ENCODE measurements at places on chromosomes 2 and 18. TPM values are rescaled to one million over a fixed set of nuclear protein-coding genes. Genes with fewer than 3 reads are reported as not detected.

The TWIST2 gene
- 47.9 TPM for total RNA-seq

- H3K4me1 ChIP-seq, result no peaks in the 10 kb centered on the region
- H3K27me3 ChIP-seq, result no peaks in the 10 kb centered on the region
- no peaks in the 10 kb centered on the region for H3K36me3 ChIP-seq
- no peak overlapping the region for H3K27ac ChIP-seq
These were observed 252.2 kb upstream of the CDH7 start for GRCh38 chr18:65498605-65499004.

- H3K36me3 ChIP-seq, result no peaks in the 10 kb centered on the region
- no peaks in the 10 kb centered on the region for H3K27me3 ChIP-seq
- no peak for DNase-seq
- peaks cover 52% of the 10 kb centered on the region for H3K4me1 ChIP-seq
- H3K27ac ChIP-seq, result no peak overlapping the region
These were observed 4.2 kb downstream of the PLEKHA3 start for GRCh38 chr2:178484245-178485041.

The MAT2A gene
- total RNA-seq, result 76.3 TPM

DNA sequence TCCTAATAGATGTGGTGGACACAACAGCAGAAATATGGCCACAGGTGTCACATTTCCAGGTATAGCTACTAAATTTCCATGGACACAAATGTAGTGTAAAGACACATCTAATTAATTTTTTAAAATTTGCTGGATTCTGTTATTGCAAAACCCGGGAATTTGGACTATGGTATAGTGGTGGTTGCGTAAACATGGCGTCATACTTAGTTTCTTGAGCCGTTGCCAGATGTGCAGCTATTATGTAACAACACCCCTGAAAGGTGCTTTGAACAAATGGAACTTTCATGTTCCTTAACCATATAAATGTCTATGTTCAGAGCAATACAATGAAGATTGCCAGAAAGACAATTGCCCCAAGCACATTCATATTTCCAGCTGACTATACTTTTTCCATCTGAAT, 85.9 kb downstream of the HRH4 start:
- no peak overlapping the region for H3K4me3 ChIP-seq
- DNase-seq, result no peak
- no peaks in the 10 kb centered on the region for H3K27me3 ChIP-seq
- H3K36me3 ChIP-seq, result no peaks in the 10 kb centered on the region
- no peaks in the 10 kb centered on the region for H3K4me1 ChIP-seq

DNA sequence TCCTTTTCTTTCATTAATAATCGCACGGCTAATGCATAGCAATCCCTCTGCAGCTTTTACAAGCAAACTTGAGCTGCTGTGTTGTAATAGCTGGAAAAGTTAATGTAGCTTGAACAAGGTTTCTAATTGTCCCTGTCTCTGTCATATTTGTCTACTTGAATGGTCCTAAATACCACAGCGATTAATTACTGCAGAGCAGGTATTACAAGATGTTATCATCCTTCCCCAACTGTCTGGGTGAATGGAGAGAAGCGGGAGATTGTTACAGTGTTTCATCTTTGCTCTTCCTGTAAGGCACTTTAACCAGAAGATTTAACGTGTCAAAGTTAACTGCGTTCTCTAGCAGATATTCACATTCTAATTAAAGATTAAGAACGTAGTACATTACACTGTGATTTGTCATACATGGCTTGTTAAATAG, 422.2 kb upstream of the POU3F3 start:
- DNase-seq, result no peak
- H3K27ac ChIP-seq, result no peak overlapping the region
- no peak overlapping the region for H3K4me3 ChIP-seq
- no peaks in the 10 kb centered on the region for H3K36me3 ChIP-seq

- no peak for DNase-seq
- H3K4me1 ChIP-seq, result no peaks in the 10 kb centered on the region
- H3K4me3 ChIP-seq, result no peak overlapping the region
- H3K36me3 ChIP-seq, result no peaks in the 10 kb centered on the region
These were observed 177.4 kb downstream of the PARD3B start for GRCh38 chr2:204722691-204723090.

DNA sequence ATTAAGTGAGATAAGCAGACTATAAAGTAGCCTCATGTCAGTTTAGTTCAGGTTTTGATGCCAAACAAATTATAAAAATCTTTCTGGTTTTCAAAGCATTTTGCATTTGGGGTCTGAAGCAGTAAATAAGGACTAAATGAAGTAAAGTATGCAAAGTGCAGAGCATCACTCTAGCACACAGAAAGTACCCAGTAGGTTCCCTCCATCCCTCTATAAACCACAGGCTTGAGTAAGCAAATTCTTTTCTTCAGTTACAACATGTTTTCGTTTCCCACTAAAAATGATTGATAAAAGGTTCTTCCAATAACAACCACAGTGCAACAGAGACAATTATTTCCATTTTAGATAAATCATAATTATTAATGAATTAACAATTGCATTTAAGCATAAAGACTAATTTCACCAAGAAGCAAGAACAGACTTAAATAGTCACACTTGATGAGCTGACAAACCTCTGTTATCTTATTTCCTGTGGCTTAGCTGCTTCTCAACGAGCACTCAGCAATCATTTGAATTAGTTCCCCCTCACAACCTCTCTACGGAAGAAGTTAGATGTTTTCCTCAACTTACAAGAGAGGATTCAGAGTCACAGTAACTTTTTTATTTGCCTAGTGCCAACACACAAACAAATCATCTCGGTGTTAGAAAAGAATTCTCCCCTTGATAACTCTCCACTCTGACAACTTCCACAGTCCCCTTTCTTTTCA, 249.8 kb downstream of the NBAS start:
- no peak overlapping the region for H3K4me3 ChIP-seq
- H3K27me3 ChIP-seq, result no peaks in the 10 kb centered on the region
- H3K4me1 ChIP-seq, result no peaks in the 10 kb centered on the region
- no peak for DNase-seq
- no peak overlapping the region for H3K27ac ChIP-seq
- peaks cover 4% of the 10 kb centered on the region for H3K36me3 ChIP-seq

- H3K36me3 ChIP-seq, result no peaks in the 10 kb centered on the region
- H3K4me3 ChIP-seq, result no peak overlapping the region
- no peak for DNase-seq
- no peaks in the 10 kb centered on the region for H3K27me3 ChIP-seq
- no peaks in the 10 kb centered on the region for H3K4me1 ChIP-seq
These were observed 154.0 kb downstream of the LAMA1 start for GRCh38 chr18:6963452-6964097.

GRCh38 chr18:40993363-40993762, 961.7 kb upstream of the PIK3C3 start:
- no peak overlapping the region for H3K27ac ChIP-seq
- H3K27me3 ChIP-seq, result no peaks in the 10 kb centered on the region
- no peaks in the 10 kb centered on the region for H3K4me1 ChIP-seq

GRCh38 chr2:229861431-229861830, 60.4 kb downstream of the TRIP12 start:
- H3K4me1 ChIP-seq, result peaks cover 7% of the 10 kb centered on the region
- no peak overlapping the region for H3K27ac ChIP-seq
- DNase-seq, result no peak
- H3K4me3 ChIP-seq, result no peak overlapping the region
- peaks cover 27% of the 10 kb centered on the region for H3K36me3 ChIP-seq

DNA sequence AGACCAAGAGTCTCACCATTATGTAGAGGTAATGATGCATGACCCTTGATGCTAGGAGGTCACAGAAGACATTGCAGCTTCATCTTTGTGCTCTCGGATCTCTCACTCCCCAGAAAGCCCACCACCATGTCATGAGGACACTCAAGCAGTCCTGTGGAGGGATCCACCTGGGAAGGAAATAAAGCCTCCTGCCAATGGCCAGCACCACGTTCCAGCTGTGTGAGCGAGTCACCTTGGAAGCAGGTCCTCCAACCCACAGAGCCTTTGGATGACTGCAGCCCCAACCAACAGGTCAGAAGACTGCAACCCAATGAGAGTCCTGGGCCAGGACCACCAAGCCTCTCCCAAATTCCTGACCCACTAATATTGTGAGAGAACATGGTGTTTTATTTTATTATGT, 38.4 kb downstream of the CYP26B1 start:
- H3K4me1 ChIP-seq, result no peaks in the 10 kb centered on the region
- peaks cover 28% of the 10 kb centered on the region for H3K27me3 ChIP-seq
- no peaks in the 10 kb centered on the region for H3K36me3 ChIP-seq
- H3K27ac ChIP-seq, result no peak overlapping the region
- DNase-seq, result no peak
- no peak overlapping the region for H3K4me3 ChIP-seq

- H3K36me3 ChIP-seq, result no peaks in the 10 kb centered on the region
- H3K27ac ChIP-seq, result no peak overlapping the region
- H3K4me1 ChIP-seq, result peaks cover 72% of the 10 kb centered on the region
- no peaks in the 10 kb centered on the region for H3K27me3 ChIP-seq
- H3K4me3 ChIP-seq, result no peak overlapping the region
These were observed 19.0 kb downstream of the ACVR2A start for GRCh38 chr2:147863835-147864234.

The ARHGAP28 gene
- total RNA-seq, result 0.66 TPM

The CTNNA2 gene
- total RNA-seq, result 0.80 TPM

DNA sequence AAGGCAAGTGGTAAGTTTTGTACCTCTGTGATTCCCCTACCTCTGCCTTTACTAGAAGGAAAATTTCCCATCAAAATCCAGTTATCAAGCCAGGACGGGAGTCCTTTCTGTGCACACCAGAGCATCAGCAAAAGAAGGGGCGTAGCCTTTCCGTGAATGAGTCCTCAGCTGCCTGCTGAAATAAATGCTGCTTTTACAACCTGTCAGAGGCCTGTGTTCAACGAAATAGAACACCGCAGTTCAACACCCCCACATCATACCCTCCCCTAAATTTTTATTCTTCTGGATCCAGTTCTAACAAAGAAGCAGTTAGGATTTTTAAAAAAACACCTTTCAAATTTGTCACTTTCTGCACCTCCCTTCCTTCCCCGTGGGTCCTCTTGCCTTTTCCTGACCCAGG, 135.8 kb downstream of the SETBP1 start:
- H3K27ac ChIP-seq, result no peak overlapping the region
- peaks cover 52% of the 10 kb centered on the region for H3K4me1 ChIP-seq
- no peaks in the 10 kb centered on the region for H3K27me3 ChIP-seq
- DNase-seq, result no peak
- no peaks in the 10 kb centered on the region for H3K36me3 ChIP-seq

The IL1B gene
- total RNA-seq, result not detected

- H3K36me3 ChIP-seq, result no peaks in the 10 kb centered on the region
- DNase-seq, result no peak
These were observed 261.9 kb upstream of the ETAA1 start for GRCh38 chr2:67135208-67135607.

DNA sequence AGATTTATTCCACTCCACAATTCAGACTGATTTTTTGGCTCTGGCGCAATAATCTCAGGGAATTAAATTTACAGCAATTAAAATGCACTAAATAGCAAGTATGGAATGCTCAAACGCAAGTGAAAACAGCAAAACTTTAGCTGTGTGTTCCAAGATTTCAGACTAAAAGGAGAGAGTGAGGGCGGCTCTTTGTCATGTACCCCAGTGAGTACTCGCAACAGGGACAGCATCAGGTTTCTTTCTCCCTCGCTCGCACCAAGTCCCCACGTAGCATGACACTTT, 1.1 kb downstream of the ROCK2 start:
- peak overlapping the region; percentile 100 for H3K27ac ChIP-seq
- no peaks in the 10 kb centered on the region for H3K36me3 ChIP-seq
- no peak for DNase-seq
- peak overlapping the region; percentile 80 for H3K4me3 ChIP-seq
- peaks cover 63% of the 10 kb centered on the region for H3K4me1 ChIP-seq
- H3K27me3 ChIP-seq, result no peaks in the 10 kb centered on the region

The PTPRN gene
- 6.6 TPM for total RNA-seq

GRCh38 chr2:33093283-33093993, 146.7 kb downstream of the LTBP1 start:
- H3K36me3 ChIP-seq, result no peaks in the 10 kb centered on the region
- H3K4me1 ChIP-seq, result peaks cover 13% of the 10 kb centered on the region
- no peak for DNase-seq

- H3K36me3 ChIP-seq, result no peaks in the 10 kb centered on the region
- no peak overlapping the region for H3K4me3 ChIP-seq
- H3K27me3 ChIP-seq, result no peaks in the 10 kb centered on the region
- H3K4me1 ChIP-seq, result no peaks in the 10 kb centered on the region
- DNase-seq, result no peak
These were observed 508.7 kb downstream of the LRRTM4 start for GRCh38 chr2:77013457-77013856.

DNA sequence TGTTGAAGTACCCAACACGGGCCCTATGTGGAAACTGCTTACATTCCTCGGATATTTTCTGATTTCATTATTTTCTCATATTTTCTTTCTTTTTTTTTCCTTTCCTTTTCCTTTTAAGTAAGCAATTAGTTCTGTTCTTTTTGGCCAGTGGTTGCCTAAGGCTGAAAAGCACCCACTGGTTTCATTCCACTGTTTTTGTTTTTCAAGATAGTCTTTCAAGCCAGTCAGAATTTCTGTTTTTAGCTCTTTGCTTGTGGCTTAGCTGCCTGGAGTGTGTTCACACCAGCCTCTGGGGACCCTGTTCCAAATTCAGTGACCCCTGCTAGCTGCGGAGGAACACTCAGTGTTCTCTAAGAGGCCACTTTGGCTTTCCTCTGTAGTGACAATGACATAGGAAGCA, 73.6 kb downstream of the NRP2 start:
- H3K4me3 ChIP-seq, result no peak overlapping the region
- no peak for DNase-seq
- peaks cover 53% of the 10 kb centered on the region for H3K36me3 ChIP-seq
- H3K27me3 ChIP-seq, result no peaks in the 10 kb centered on the region
- H3K27ac ChIP-seq, result peak overlapping the region; percentile 87

The MGAT4A gene
- total RNA-seq, result 9.9 TPM

The TMEM178A gene
- total RNA-seq, result 1.2 TPM
